Ecto neural progenitor cell (in vitro differentiated cells): ENCODE measurements at places on chromosomes 5 and 9.

DNA sequence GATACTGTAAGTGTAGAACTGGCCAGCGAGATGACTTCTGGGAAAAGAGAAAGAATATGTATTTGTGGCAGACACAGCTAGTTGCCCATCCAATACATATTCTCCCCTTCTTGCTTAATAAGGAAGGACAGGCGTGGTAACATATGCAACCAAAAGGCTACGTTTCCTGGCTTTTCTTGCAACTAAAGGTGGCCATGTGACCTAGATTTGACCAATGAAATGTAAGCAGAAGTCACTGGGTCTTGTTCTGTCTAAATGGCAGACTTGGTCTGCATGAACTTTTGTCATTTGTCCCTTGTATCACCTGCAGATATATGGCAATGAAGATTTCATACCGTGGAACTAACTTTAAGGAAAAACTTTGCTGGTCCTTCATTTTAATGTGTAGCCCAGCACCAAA is 183.8 kb downstream of the CDH12 start:
- no peak for DNase-seq

GRCh38 chr9:93731963-93732362 is 155.6 kb downstream of the PHF2 start:
- no peak for DNase-seq

- no peak for DNase-seq
Observed at GRCh38 chr9:114898741-114899140, 31.6 kb downstream of the TNFSF8 start.

DNA sequence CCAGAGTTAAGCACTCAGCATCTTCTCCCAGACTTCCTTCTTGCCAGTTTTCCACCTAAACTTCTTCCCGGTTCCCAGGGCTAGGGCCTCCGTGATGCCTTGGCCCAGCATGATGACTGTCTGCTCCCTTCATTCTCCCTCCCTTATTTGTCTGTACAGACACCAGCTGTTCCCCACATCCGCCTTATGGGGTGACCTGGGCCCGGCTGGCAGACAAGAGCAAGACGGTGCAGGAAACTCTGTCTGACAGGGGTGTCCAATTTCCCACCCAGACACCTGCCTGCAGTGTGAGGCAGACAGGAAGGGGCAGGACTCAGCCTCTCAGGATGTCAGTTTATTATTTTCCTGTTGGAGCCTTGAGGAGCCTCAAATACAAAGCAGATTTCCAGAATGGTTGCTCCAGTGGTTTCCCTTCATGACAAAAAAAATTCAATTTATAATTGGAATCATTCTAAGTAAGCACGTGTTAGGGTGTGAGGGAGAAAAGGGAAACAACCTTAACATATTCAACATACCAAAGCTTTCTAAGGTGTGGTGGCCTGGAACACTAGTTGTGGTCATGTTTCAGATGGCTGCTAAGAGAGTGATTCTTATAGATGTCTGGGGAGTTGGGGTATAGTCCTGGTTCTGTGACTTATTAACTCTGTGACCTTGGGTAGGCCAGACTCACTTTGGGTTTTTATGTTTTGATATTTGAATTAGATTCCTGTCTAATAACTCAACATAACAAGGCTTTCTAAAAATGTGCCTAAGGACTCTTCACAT is 234.5 kb downstream of the PAPPA start:
- DNase-seq = no peak

DNA sequence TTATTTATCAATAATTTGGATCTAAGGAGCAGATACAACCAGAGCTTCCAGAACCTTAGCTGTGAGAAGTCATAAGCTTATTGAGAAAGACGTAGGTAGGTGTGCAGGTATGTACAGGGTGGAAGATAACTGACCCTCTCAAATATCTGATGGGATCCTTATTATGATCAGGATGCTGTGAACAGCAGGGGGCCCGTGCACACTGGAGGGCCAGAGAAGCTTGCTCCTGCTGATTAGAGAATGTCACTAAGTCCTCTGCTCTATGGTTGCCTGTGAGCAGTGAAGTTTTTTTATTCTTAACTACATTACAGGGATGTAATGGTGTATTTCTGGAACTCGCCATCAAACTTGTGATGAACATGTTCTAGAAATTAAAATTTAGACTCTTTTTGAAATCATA is 108.9 kb upstream of the POU5F2 start:
- no peak for DNase-seq

DNA sequence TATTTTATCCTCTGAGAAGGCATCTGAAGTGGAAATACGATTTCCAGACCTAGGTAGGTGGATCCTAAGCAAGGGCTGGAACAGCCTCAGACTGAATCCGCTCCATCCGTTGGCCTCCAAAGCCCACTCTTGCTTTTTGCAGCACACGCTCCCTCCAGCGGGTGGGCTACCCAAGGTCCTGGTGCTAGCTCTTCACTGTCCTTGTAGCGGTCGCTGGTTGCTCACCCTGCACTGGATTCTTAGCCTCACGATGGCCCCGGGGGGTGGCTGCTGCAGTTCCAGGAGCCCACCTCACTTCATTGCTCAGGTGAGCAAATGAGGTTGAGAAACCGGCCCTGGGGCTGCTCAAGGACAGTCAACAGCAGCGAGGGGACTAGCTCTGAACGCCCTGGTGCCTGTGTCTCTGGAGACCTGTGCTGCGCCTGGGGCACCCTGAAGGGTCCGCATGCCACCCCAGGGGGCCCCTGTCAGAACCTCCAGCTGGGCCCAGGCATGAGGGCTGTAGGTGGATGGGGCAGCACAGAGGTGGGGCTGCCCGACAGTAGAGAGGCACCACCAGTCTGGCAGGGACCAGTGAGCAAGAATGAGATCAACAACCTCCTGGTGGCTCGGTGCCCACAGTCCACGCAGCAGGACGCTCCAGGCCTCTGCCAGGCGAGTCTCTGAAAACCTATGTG is 4.3 kb downstream of the MGAT4B start:
- no peak for DNase-seq

DNA sequence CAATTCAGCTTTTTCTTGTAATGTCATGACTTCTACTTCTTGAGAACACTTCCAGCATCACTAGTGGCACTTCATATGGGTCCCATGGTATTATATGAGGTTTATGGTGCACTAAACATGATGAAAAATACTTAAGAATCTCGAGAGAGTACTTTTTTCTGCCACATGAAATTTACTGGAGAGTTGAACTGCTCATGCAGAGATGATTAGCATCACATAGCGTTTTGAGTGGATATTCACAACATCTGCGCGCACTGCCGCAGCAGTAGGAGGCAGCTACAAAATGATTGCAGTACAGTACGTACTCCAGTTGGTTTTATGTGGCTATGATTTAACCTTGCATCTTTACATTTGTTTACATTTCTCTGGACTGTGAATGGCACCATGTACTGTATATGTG is 14.7 kb downstream of the RAD1 start:
- DNase-seq = no peak

DNA sequence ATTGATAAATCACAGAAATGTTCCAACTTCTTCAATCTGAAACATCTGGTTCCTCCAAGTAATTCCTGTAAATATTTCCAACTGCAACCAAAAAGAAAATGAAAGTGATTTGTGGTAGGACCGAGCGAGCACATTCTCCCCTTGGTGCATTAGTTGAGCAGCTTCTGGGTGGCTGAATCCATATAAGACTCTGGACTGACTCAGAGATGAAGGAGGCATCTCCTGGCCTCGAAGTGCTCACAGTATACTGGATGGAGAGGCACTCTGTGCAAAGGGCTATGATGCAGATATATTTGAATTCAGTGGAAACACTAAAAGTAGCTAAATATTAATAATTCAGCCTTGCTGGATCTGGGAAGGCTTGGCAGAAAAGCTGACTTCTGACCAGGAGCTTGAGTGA is 265.0 kb downstream of the MARCHF11 start:
- DNase-seq = no peak

GRCh38 chr9:136764301-136764891 is at the start of gene LCN15:
LCN15 (minus strand) TSS chr9:136764518; CDS start chr9:136764488, 30 bp downstream.
- no peak for DNase-seq

- DNase-seq = no peak
Observed at GRCh38 chr5:179268966-179269693, 76.1 kb downstream of the ADAMTS2 start.

DNA sequence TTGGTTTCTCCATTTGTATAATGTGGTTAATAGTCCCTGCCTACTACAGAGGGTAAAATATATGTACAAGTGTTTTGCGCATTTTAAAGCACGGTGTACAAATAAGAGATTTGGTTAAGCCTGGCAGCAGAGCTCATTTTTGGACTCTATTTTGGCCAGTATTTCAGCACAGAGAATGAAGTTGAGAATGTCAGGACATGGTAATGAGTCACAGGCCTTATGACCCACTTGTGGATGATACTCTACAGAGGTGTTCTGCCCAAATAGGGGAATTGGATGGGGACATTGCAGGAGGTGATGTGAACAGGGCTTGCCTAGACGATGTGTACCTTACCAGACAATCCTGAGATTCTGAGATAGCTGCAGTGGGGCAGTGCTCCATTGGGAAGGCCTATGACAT is 50.6 kb downstream of the MELK start:
- no peak for DNase-seq

GRCh38 chr9:5651246-5651645 is 22.3 kb downstream of the RIC1 start:
- no peak for DNase-seq

- DNase-seq = no peak
Observed at GRCh38 chr5:116451066-116451465, 123.6 kb downstream of the SEMA6A start.

DNA sequence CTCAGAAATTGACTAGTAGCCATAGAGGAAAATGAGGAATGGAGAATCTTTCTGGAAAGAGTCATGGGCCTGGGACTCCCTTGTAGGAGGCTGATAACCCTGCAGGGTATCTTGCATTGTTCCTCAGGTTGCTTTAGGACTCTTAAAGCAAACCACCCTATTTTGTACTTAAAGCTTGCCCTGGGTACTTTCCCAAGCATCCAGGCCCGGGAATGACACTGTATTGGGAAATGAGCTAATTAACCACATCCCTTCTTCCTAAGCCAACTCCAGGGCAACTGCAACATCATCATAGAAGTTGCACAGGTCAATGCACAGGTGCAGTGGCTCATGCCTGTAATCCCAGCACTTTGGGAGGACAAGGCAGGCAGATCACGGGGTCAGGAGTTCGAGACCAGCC is 55.9 kb downstream of the UGCG start:
- DNase-seq = no peak

DNA sequence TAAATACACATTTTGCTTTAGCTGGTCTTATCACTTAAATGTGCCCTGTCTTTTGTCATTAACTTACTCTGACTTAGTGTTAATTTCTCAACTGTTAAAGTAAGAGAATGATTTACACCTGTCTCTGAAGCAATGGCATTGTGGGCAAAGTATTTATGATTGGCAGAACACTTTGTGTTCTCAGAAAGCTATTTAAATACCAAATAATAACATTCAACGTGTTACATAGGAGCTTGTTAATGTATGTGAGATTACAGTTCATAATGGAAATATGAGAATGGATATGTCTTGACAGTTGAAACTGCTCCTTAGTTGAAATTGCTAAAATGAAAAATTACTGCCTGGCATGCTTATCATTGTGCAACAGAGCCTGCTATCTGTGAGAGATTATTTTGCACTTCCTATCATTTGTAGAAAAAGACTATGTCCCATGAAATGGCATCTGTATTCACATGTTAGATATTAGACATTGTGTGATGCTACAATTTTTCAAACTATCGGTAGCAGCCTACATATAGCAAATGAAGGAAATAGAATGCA is 46.1 kb downstream of the PRR16 start:
- DNase-seq = no peak

DNA sequence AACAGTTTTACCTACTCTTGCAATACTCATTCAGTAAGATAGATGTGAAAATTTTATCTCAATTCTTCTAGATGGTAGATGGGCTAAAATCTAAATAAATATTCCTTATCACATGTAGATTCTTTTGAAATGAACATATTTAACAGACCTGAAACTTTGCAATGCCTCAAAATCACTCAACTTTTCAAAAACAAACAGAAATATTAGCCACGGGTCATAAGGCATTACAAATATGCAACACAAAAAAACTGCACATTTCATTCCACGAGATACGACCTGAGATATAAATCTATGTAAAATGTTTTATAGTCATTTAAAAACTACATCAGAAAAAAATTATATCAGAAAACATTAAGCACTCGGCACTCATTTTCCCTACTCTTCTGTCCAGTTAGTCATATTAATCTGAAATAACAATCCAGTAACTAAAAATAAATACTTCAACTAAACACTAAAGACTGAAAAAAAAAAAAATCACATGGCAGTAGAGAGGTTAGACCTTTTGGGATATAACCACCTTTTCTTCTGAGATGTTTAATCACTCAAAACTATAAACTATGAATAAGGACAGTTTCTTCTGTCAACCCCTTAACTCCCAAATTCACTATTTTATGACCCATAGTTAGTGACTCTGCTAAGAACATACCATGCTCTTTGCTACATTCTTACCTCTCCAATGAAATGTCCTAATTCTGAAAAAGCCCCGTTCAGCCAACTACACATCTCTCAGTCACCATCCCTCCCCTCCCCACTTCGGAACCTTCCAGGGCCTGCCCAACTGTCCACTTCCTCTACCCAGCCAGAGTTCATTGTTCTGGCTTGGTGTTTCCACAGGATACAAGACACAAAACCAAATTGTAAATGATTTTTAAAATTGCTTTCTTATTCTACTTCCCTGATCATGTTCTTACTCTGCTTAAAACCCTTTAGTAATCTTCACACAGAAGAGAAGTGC is 6.4 kb downstream of the HOMER1 start:
- DNase-seq = no peak

DNA sequence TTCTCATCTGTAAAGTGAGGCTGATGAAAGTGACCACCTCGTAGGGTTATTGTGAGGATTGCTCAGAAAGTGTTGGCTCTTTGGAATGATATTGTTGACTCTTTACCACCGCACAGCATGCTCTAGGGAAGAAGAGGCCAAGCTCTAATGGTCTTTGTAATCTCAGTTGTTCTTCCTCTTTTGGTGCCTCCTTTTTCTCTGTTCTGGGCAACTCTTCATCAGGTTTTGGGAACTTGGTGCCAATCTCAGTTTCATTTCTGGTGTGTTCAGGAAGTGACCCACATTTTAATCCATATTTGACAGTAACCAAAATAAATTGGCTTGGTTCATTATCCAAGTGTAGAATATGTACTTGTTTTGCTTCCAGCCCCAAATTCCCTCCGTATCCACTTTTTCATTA is 25.1 kb downstream of the ARHGAP26 start:
- DNase-seq = no peak

GRCh38 chr5:107184066-107184465 is 486.7 kb downstream of the EFNA5 start:
- DNase-seq = no peak

GRCh38 chr5:151156507-151157420 is 815 bp downstream of the ANXA6 start:
- no peak for DNase-seq

DNA sequence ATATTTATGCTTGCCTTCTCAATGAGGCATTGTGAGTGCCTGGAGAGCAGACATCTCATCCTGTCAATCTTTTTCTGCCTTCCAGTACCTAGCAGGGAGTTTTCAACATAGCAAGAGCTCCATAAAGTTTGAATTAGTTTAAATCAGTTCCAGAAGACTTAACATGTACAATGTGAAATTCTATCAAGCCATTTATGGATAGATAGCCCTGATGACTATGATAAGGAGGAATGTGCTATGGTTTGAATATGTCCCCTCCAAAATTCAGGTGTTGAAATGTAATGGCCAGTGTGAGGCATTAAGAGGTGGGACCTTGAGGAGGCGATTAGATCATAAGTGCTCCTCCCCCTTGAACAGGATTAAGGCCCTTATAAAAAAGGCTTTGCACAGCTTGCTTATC is 306.9 kb upstream of the SMARCA2 start:
- no peak for DNase-seq
